ENCODE measurements at places on chromosomes 5 and 9.

DNA sequence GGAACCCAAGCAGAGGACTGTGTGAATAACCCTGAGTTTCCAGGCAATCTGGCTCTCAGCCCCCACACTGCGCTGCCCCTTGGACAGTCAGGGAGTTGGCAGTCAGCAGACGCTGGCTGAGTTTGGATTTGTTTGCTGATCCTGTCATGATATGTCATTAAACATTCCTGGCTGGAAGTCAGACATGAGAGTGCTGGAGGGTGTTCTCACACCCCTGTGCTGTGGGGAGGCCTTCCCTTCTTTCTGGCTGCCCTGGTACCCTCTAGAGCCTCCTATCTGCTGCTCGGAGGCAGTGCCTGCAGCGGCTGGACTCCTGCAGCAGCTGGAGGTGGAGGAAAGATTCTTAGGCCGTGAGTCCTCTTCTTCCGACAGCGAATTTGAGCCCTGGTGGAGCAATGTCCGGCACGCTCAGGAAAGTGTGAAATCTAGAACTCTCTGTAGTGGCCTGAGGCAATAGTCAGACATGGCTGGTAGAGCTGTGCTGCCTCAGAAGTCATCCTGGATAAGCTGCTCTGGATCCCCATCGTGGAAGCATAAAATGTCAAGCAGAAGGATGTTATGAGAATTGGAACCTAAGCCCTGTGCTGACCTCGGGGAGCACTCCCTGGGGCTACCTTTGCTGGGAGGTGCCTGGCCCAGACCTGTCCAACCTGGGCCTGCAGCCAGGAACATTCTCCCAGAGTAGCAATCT, 72.0 kb downstream of the PDE8B start:
- DNase-seq, result no peak
- H3K27ac ChIP-seq, result no peak overlapping the region
- no peaks in the 10 kb centered on the region for H3K27me3 ChIP-seq
- no peaks in the 10 kb centered on the region for H3K4me1 ChIP-seq
- no peaks in the 10 kb centered on the region for H3K36me3 ChIP-seq

- no peaks in the 10 kb centered on the region for H3K27me3 ChIP-seq
- no peaks in the 10 kb centered on the region for H3K4me1 ChIP-seq
- H3K27ac ChIP-seq, result no peak overlapping the region
- H3K36me3 ChIP-seq, result peaks cover 12% of the 10 kb centered on the region
- DNase-seq, result no peak
Observed at GRCh38 chr9:33952066-33952465, 96.6 kb downstream of the UBAP2 start.

DNA sequence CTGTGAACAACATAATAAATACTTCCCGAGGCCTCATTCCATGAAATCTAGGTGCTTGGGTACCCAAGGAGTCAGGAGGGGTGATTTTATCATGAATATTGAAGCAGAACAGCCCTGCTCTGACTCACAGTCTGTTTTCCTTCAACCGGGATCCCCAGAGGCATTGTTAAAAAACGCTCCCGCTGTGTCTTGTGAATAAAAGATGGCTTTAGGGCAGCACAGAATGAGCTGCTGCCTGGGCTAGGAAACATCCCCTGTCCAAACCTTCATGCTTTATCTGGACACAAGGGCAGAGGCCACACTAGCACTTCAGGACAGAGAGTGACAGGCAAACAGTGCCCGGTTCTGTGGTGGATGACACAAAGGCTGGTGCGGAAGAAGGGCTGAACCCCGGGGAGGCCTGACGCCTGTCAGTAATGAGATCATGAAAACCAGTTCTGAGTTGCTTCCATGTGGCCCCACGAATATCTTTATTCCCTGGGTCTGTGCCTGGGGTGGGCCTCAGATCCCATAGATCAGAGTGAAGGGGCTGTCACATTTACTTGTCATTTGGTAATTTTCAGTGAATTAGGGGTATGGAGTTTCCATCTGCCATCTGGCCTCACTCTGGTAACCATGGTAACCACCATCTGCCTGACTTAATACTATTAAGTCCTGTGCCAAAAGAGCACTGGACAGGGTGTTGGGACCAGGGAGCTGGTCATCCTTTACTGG, 2.6 kb downstream of the IGFBPL1 start:
- DNase-seq, result no peak
- no peak overlapping the region for H3K4me3 ChIP-seq
- H3K4me1 ChIP-seq, result peaks cover 7% of the 10 kb centered on the region
- peaks cover 12% of the 10 kb centered on the region for H3K27me3 ChIP-seq
- H3K27ac ChIP-seq, result no peak overlapping the region

DNA sequence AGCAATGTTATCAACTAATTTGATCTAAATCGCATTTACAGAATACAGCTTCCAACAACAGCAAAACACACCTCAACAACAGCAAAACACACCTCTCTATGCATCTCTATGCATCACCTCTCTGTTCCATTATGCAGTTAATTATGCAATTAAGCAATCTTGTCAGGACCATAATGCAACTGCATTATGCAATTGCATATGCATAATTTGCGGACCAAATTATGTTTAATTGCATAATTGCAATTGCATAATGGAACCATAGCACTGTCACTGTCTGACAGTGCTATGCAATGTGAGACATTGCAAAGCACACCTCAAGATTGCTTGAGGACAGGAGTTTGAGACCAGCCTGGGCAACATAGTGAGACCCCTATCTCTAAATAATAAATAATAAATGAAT, 80.4 kb upstream of the PRSS3 start:
- no peak overlapping the region for H3K4me3 ChIP-seq
- no peak for DNase-seq
- no peak overlapping the region for H3K27ac ChIP-seq
- H3K36me3 ChIP-seq, result no peaks in the 10 kb centered on the region

DNA sequence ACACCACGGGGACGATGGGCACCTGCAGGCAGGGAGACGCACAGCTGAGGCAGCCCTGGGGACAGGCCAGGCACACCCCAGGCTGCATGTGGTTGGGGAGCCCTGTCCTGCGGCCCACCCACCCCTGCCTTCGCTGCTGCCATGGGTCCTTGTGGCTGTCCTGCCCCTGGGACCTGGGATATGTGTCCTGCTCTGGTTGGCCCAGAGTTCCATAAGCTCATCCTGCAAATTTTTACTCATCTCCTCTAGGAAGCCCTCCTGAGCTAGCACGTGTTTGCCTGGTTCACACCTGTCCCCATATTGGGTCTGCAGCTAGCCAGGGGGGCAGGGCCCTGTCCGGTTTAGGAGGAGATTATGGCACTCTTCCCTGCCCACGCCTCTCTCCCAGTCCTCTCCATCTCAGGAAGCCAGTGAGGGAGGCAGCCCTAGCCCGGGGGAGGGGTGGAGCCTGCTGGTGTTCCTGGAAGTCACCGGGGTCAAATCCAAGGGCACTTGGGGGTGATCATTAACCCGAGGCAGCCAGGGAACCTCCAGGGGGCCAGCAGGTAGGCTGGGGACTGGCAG, 12.2 kb downstream of the EGFL7 start:
- no peaks in the 10 kb centered on the region for H3K36me3 ChIP-seq
- no peak overlapping the region for H3K27ac ChIP-seq
- DNase-seq, result no peak

- H3K4me1 ChIP-seq, result no peaks in the 10 kb centered on the region
- H3K27me3 ChIP-seq, result no peaks in the 10 kb centered on the region
- no peak for DNase-seq
- no peak overlapping the region for H3K27ac ChIP-seq
Observed at GRCh38 chr5:102625468-102625867, 126.7 kb upstream of the SLCO6A1 start.

DNA sequence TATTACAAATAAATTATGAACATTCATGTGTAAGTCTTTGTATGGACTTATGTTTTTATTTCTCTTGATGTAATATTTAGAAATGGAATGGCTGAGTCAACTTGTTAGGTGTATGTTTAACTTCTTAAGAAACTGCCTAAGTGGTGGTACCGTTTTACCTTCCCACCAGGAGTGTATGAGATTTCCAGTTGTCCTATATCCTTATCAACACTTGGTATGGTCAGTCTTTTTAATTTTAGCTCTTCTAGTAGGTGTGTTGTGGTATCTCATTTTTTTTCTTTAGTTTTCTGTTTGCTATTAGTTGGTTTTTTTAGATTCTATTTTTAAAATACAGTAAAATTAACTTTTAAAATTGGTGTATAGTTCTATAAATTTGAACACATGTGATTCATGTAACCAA, 3.7 kb downstream of the NDUFAF2 start:
- no peak overlapping the region for H3K4me3 ChIP-seq
- no peaks in the 10 kb centered on the region for H3K36me3 ChIP-seq
- no peaks in the 10 kb centered on the region for H3K4me1 ChIP-seq

- H3K36me3 ChIP-seq, result no peaks in the 10 kb centered on the region
- H3K4me3 ChIP-seq, result peak overlapping the region; percentile 90
- no peak overlapping the region for H3K27ac ChIP-seq
- peaks cover 2% of the 10 kb centered on the region for H3K4me1 ChIP-seq
Observed at GRCh38 chr5:56910210-56910965, 992 bp downstream of the SETD9 start.

DNA sequence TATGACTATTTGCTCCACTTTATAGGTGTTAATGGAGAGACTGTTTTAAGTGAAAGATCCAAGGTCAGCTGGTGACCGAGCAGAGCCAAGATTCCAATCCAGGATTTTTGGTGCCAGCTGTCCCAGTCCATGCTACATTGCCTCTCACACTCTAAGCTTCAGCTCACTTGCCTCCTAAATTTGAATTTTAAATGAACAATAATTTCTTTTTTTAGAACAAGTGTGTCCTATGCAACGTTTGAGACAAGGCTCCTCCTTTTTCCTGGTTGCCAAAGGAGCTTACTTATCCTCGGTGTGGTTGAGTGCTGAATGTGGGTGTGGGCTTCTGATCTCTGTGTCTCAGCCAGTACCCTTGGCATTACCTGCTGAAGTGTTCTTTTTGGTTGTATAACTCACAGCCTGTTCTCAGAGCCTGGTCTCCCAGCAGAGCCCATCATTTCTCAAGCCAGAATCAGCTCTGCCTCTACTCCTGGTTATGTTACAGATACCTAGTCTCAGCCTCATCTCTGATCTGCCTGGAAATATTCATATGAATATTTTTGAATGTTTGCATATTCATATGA, 4.0 kb upstream of the PRRC1 start:
- no peak overlapping the region for H3K4me3 ChIP-seq
- H3K36me3 ChIP-seq, result no peaks in the 10 kb centered on the region
- DNase-seq, result no peak
- H3K4me1 ChIP-seq, result 0 out of 2 replicates have a peak, but pooled peaks cover 1% of the 10 kb centered on the region
- H3K27me3 ChIP-seq, result no peaks in the 10 kb centered on the region
- H3K27ac ChIP-seq, result no peak overlapping the region

- no peaks in the 10 kb centered on the region for H3K36me3 ChIP-seq
- H3K4me3 ChIP-seq, result no peak overlapping the region
- no peaks in the 10 kb centered on the region for H3K27me3 ChIP-seq
- no peak overlapping the region for H3K27ac ChIP-seq
- DNase-seq, result no peak
Observed at GRCh38 chr9:37324261-37324683, 98.2 kb upstream of the GRHPR start.

- H3K27me3 ChIP-seq, result no peaks in the 10 kb centered on the region
- no peak for DNase-seq
- no peaks in the 10 kb centered on the region for H3K36me3 ChIP-seq
- no peak overlapping the region for H3K4me3 ChIP-seq
- H3K27ac ChIP-seq, result no peak overlapping the region
- 0 out of 2 replicates have a peak, but pooled peaks cover 2% of the 10 kb centered on the region for H3K4me1 ChIP-seq
Observed at GRCh38 chr9:71783120-71783523, 14.8 kb upstream of the CEMIP2 start.

DNA sequence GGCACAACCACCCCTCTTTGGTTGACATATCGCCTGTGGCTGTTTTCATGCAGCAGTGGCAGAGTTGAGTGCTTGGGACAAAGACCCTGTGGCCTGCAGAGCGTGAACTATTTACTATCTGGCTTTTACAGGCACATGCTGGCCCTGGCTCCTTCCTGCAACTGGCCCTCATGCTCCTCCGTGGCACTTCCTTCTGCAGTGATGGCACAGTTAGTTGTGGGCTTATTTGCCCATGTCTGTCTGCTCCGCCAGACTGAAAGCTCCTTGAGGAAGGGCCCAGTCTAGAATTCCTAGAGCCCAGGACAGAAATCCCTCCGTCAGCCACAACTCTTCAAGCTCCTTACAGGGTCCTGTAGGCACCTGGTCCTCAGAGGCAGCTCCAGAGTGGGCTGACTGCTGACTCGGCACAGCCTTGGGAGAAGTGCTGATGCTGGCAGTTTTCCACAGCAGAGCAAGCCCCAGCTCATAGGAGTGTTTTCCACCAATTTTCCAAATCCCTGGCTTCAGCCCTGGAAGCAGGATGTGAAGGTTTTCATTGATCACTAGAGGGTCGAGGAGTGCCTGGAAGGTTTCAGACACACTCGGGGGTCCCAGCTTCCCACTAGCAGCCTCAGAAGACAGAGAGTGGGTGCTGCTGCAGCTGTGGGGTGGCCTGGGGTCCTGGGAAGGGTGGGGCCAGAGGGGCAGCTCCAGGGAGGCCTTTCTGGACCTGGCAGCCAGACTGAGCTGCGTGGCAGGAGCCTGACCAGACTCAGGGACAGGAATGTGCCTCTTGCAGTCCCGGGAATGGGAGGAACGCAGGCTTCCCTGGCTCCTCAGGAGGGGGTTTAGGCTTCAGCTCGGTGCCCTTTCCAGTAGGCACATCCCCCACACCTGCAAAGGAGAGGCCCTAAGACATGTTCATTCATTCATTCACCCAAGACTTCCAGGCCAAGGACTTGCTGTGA, 56.5 kb upstream of the ANGPTL2 start:
- no peak overlapping the region for H3K27ac ChIP-seq
- DNase-seq, result no peak
- H3K4me1 ChIP-seq, result peaks cover 2% of the 10 kb centered on the region

DNA sequence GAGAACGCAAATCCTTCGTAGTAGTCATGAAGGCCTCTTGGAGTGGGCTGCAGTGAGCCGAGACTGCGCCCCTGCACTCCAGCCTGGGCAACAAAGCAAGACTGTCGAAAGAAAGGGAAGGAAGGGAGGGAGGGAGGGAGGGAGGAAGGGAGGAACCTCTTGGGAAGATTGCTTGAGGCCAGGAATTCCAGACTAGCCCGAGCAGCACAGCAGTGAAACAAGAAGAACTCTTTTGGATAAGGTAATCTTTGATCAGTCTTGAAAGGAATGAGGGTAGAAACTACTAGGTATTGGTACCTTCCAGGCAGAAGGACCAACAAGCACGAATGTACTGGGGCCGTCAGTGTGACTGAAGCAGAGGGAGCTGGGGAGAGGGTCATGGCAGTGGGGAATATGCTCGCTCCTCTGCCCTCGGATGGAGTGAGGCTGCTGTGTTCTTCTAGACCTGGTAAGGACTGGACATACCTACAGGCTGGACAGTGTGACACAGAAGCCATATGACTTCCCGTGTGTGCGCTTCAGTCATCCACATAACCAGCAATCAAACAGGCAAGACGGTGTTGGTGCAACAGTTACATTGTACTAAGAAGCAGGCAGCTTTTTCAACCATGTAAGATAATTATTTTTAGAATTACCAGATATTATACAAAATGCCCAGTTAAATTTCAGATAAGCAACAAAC, 45.2 kb downstream of the P4HA2 start:
- DNase-seq, result no peak
- no peak overlapping the region for H3K27ac ChIP-seq
- no peaks in the 10 kb centered on the region for H3K27me3 ChIP-seq
- no peaks in the 10 kb centered on the region for H3K36me3 ChIP-seq
- peaks cover 3% of the 10 kb centered on the region for H3K4me1 ChIP-seq

GRCh38 chr9:87910821-87911220, 6.9 kb upstream of the SPATA31C1 start:
- H3K27me3 ChIP-seq, result no peaks in the 10 kb centered on the region
- DNase-seq, result no peak
- H3K4me3 ChIP-seq, result no peak overlapping the region
- H3K4me1 ChIP-seq, result no peaks in the 10 kb centered on the region

GRCh38 chr5:22496666-22497065, 356.5 kb downstream of the CDH12 start:
- no peaks in the 10 kb centered on the region for H3K27me3 ChIP-seq
- DNase-seq, result no peak
- H3K4me3 ChIP-seq, result no peak overlapping the region
- no peaks in the 10 kb centered on the region for H3K36me3 ChIP-seq
